Memory B cell (primary cell): ENCODE measurements at places on chromosomes 6 and 20.

DNA sequence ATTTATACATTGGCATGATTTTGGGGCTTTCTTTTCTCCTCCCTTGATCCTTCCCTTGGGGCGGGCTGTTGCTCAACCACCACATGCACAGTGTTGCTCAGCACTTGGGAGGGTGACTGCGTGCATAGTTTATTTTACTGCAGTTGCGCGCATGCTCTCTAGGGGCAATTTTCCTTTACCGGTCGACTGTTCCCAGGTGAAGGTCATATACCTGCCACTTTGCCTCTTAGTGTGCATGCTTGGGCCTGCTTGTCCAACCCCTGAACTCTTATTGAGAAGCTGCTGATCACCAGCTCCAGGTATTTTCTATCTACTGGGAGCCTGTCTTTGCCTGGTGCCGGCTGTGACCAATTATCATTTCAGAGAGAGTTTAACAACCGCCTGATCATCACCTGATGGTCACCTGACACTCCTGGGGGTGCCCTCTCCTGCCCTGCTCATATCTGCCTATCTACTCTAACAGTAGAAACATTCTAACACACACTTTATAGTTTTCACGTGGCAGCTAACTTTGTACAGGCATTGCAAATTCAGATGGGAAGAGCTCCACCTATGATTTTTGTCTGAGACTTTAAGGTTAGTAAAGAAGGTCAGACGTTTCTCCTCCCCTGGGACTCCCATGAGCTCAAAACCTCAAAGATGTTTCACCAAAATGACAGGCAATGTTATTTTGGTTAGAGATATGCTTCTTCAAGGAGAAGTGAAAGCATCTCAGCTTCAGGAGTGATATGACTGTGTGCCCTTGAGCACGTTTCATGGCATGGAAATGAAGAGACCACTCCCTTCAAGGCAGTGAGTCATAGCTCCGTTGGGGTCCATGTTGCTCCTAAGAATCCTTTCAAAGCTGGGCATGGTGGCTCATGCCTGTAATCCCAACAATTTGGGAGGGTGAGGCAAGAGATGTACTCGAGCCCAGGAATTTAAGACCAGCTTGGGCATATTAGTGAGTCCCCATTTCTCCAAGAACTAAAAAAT lies 227.5 kb upstream of the MYLIP start:
- peak; percentile 79 for DNase-seq

GRCh38 chr20:39468703-39469102 lies 506.6 kb downstream of the DHX35 start:
- DNase-seq, result no peak

GRCh38 chr20:34998331-34998950 lies 42.8 kb downstream of the MYH7B start:
- DNase-seq, result no peak

- no peak for DNase-seq
Observed at GRCh38 chr6:45229416-45229815, 98.7 kb upstream of the RUNX2 start.

- no peak for DNase-seq
Observed at GRCh38 chr6:20364327-20364726, 37.4 kb upstream of the E2F3 start.

- DNase-seq, result no peak
Observed at GRCh38 chr6:168132531-168133167, 53.6 kb upstream of the FRMD1 start.

GRCh38 chr6:97978855-97979271 lies 695.8 kb upstream of the MMS22L start:
- no peak for DNase-seq

DNA sequence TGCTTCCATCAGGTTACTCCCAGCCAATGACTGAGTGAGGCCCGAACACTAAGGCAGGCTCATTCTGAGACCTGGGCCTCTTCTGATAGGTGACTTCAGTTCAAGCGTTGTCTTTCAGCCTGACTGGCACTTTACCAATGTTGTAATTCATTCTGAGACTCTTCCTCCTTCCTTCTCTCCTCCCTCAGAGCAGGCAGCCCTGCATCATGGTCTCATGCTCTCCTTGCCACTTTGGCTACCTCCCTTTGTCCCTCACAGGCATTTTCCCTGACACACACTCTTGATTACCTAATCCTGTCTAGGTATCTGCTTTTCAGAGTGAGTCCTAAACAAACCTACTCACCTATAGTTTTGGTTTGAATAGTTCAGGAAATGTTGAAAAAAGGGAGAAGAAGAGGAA lies 12.6 kb upstream of the WFDC12 start:
- no peak for DNase-seq

- no peak for DNase-seq
Observed at GRCh38 chr6:168603234-168603633, 162.2 kb downstream of the SMOC2 start.

GRCh38 chr6:32855467-32856174 lies 1.6 kb downstream of the PSMB9 start:
- DNase-seq, result no peak

DNA sequence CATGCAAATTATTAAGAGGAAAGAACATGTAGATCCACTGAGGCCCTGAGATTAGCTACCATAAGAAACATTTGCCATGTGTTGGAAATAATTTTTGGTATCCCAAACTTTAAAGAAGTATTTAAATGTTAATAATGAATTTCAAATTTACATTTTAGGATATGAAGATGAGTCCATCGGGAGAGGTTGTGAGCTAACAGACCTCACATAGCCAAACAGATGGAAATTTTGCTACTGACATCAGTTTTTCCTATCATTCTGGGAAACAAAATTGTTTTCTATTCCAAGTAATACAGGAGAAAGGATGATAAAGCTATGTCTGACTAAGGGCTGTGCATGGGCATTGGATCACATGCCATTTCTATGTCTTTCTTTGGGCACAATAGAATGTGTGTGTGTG lies 809.6 kb downstream of the TENT5A start:
- DNase-seq, result no peak

- no peak for DNase-seq
Observed at GRCh38 chr6:29763491-29764289, 40.5 kb downstream of the HLA-F start.

GRCh38 chr6:129646642-129647041 lies 63.3 kb downstream of the ARHGAP18 start:
- DNase-seq, result no peak

DNA sequence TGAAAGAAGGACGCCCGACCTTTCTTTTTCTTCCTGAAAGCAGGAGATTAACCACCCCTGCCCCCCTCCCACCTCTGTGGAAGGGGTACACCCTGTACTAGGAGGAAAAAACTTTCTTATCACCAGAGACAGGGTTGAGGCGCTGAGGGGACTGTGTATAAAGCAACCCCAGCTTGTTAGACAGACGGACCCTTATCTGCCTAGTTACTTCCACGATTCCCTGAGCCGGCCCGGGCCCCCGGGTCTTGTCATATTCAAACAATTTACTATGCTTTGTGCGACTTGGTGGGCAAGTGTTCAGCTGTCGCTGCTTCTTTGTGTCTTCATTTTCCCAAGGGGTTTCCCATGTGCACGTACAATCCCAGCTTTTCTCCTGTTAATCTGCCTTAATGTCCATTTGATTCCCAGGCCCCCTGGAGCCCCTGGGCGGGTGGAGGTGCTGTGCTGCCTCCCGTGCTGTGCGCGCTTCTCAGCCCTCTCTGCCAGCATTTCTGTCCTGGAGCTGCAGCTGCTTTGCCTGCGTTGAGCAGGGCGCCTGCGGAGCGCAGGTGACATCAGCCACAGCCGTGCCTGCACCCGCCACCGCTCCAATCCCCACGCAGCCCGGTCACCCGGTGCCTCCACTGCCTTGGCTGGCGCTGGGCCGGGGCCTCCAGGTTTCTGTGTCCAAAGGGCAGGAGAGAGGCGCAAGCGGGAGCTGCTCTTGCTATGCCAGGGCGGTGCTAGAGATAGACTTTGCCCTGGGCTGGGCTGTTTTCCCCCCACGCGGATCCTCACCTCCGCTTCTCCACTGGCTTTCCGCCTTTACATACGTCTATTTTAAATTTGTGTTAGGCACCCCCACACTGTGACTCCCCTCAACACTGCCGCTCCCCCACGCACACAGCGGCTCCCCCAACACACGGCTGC lies 96.2 kb downstream of the TTLL2 start:
- DNase-seq, result no peak

DNA sequence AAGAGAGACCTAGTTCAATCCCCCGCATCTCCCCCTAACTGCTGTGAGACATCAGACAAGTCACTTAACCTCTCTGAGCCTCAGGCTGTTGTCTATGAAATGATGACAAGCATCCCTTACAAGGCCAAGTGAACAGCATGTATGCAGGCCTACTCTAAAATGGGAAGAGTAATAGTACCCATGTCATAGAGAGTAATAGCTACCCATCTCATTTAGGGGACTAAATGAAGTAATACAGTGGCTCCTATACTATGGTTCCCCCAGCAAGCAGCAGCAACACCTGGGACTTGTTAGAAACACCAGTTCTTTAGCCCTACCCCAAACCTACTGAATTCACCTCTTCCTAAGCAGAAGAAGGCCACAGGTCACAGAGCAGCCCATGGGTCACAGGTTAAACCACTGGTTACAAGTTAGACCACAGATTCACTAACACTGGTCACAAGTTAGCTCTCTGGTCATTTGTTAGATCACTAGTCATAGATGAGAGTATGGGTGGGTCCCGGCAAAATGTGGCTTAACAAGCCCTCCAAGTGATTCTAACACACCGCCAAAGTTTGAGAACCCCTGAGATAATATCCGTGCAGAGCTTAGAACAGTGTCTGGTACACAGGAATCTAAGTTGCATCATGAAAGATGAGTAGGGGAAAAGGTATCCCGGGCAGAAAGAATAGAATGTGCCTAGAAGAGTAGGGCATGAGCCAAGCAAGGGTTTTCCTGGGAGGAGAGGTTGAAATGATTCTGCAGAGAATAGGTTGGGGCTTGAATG lies 1.4 kb downstream of the DEFB124 start:
- DNase-seq, result no peak
